ENCODE measurements at places on chromosomes 13 and 19.

DNA sequence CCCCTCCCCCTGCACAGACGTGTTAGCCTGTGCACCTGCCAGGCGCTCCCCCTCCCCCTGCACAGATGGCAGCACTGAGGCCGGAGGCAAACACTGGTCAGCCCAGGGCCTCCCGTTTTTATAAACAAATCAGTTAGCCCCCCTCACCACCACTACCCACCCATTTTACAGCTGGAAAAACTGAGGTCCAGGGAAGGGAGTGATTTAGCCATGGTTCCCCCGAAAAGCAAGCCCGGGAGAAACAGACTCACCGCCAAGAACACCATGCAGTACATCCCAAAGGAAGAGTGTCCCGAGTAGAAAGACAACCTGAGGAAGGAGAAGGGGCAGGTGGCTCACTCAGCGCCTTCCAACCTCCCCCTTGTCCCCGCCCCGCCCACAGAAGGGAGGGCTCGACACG is 8.7 kb downstream of the PLPP2 start:
- DNase-seq = no peak

- no peak for DNase-seq
Measured at GRCh38 chr13:67844574-67844973, 614.4 kb upstream of the PCDH9 start.

DNA sequence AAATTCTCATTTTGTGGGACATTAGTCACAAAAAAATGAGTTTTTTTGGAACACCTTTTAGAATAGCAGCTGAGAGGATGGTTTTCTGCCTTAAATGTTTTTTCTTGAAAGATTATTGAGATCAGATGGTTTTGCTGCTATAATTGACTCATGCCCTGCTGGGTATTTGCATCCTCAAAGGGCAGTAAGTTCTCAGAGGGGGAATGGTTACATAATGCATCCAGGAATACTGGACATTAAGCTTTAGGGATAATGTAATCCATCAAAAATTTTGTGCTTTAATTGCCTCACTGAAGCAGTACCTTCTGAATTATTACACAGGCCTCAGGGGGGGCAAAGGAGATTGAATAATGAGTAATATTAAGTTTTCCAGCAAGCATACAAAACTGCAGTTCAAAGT is 866.3 kb upstream of the SPRY2 start:
- no peak for DNase-seq

GRCh38 chr19:54209058-54209810 is 8.6 kb downstream of the RPS9 start:
- no peak for DNase-seq

- DNase-seq = no peak
Measured at GRCh38 chr13:43387880-43388279, 364.5 kb downstream of the DNAJC15 start.

GRCh38 chr13:71871844-71872243 is 4.8 kb upstream of the DACH1 start:
- no peak for DNase-seq

- no peak for DNase-seq
Measured at GRCh38 chr19:3551792-3552095, 5.6 kb downstream of the MFSD12 start.

DNA sequence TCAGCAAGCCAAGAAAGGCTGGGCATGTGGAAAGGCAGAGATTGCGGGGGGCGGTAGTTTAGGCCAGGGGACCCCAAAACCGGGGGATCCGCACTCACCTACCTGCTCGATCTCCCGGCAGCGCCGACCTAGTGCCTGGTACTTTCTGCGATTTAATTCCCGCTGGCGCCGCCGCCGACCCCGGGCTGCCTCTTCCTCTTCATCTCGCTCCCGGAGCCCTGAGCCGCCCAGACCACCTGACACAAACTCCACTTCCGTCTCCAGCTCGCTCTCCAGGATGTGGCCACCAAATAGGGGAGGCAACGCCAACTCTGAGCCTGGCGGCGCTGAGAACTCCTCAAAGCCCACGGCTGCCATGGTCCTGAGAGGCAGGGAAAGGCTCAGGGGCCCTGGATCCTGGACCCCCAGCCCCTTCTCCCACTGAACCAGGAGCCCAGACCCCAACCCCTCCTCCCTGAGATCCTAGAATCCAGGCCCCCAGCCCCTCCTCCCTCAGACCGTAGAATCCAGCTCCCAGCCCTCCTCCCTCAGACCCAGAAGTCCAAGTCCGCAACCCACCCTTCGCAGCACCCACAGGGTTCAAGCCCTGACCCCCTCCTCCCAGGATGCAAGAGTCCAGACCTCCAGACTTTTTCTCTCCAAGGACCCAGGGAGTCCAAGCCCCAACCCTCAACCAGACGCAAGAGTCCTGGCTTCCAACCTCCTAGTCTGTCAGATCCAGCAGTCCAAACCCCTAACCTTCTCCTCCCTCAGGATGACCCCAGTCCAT is 933 bp downstream of the TFPT start:
- DNase-seq = no peak

DNA sequence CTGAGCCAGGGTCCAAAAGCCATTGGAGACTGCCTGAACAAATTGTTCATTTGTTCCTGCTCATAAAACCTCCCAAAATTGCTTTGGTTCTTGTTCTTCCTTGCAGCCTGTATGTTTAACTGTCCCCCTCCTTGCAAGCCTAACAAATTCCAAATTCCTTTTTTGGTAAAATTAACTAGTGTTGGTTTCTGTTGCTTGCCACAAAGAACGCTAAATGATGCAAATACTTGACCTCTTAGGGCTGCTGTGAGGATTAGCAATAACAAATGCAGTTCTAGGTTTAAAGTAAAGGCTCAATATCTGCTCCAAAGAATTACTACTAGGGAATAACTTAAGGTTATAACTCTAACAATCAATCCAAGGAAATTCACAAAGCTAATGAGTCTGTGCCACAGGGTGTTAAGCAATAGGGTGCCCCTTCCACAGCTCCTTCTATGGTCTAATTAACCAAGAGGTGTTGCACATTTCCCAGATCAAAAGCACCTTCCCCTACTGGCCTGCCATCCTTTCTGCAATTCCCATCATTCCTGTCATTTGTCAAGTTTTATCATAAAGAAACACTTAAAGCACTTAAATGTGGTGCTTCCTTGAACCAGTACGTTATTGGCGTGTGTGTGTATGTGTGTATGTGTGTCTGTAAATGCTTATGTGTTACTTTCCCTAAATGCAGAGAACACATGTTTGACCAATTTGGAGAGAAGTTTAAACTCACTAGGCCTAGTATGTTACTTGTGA is 110.2 kb downstream of the RAP2A start:
- peak; percentile 55 for DNase-seq

DNA sequence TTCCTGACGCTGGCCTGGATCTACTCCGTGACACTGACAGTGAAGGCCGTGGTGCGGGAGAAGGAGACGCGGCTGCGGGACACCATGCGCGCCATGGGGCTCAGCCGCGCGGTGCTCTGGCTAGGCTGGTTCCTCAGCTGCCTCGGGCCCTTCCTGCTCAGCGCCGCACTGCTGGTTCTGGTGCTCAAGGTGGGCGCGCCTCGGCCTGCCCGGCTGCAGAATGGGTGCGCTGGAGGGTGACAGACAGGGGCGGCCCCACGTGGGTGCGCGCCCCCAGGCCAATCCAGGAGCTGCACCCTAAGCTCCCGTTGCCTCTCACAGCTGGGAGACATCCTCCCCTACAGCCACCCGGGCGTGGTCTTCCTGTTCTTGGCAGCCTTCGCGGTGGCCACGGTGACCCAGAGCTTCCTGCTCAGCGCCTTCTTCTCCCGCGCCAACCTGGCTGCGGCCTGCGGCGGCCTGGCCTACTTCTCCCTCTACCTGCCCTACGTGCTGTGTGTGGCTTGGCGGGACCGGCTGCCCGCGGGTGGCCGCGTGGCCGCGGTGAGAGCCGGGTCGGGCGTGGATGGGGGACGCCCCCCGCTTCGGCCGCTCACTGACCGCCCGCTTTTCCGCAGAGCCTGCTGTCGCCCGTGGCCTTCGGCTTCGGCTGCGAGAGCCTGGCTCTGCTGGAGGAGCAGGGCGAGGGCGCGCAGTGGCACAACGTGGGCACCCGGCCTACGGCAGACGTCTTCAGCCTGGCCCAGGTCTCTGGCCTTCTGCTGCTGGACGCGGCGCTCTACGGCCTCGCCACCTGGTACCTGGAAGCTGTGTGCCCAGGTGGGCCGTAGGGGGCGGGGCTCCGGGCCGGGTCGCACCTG is 7.2 kb downstream of the ABCA7 start:
- no peak for DNase-seq

DNA sequence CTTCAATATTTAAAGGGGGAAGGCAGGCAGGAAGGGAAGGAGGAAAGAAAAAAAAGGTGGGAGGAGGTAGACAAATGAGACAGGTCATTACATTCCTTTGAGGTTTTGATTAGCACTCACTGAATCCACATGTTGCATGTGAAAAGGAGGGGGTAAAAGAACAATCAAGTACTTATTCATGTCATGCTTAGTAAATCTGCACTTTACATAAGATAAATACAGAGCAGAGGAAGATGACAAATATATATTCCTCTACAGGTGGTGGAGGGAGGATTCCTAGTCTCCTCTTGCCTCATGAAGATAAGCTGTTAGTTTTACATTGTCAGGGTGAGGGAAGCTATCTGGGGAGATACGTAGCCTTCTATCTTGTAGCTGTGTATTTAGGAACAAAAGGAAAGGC is 1645.4 kb upstream of the SPRY2 start:
- DNase-seq = no peak

DNA sequence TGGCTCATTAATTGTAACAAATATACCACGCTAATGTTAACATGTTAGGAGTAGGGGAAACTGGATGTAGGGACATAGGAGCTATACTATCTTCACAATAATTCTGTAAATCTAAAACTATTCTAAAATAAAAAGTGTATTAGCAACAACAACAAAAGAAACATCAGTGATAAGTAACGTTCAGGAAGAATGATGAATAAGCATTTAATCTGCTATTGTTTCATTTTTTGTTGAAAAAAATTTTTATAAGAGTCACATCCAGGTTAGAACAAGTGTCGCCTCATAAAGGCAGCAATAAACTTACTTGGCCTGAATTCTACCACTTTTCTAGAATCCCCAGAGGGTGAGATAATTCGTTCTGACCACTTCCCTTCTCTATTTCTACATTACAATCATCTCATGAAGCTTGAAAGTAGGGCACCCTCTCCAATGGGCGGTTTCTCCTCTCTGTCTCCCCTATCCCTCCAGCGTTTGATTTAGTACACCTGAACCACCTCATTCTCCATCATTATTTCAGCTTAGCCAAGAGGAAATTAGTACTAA is 253.1 kb upstream of the IPO5 start:
- DNase-seq = no peak
